Cardiac atrium fibroblast (primary cell): ENCODE measurements at places on chromosomes 6 and 20. TPM values are rescaled to one million over a fixed set of nuclear protein-coding genes. Genes with fewer than 3 reads are reported as not detected.

The CCDC170 gene
- under 0.01 and 0.18 TPM in 2 replicates for total RNA-seq

The GHRH gene
- total RNA-seq = not detected in 2 replicates

The CGAS gene
- total RNA-seq = 6.0 and 6.3 TPM in 2 replicates

The OR2H1 gene
- total RNA-seq = not detected in 2 replicates

The LY6G6D gene
- not detected in 2 replicates for total RNA-seq

The ZFP57 gene
- total RNA-seq = not detected in 2 replicates

The BMP2 gene
- total RNA-seq = 2.5 and 4.7 TPM in 2 replicates

The PRKN gene
- 1.1 and 1.4 TPM in 2 replicates for total RNA-seq
